ENCODE measurements at places on chromosomes 11 and 22.

DNA sequence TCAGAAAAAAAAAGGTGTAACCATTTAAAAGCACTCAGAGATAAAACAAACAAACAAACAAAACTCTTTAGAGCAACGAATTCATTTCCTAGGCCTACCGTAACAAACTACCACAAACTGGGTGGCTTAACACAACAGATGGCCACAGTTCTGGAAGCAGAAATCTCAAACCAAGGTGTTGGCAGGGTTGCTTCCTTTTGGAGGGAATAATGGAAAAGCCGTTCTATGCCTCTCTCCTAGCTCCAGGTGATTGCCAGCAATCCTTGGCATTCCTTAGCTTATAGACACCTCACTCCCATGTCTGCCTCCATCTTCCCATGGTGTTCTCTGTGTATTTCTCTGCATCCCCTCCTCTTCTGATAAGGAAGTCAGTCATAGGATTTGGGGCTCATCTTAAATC lies 200.4 kb downstream of the RAB38 start:
- no peak for ATAC-seq

GRCh38 chr11:73814812-73815211 lies 27.1 kb downstream of the MRPL48 start:
- ATAC-seq: no peak

DNA sequence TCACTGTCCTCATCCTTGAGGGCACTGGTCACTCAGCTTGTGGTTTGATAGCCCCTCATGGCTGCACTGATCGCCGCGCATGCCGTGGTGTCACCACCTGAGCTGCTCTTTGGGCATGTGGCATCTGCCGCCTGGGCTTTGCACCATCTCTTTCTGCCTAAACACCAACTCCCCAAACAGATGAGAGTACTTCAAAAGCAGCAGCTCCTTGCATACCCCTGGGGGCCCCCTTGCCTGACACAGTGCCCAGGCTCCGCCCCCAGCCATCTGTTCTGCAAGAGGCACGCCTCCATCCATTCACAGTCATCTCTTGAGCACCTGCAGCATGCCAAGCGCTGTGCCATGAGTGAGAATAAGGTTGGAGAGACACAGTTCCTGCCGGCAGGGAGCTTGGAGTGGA lies 104.5 kb upstream of the B3GAT1 start:
- ATAC-seq: peak; percentile 81

- no peak for ATAC-seq
Observed at GRCh38 chr11:3782963-3783362, 14.4 kb downstream of the NUP98 start.

GRCh38 chr22:43008509-43008908 lies 6.4 kb downstream of the PACSIN2 start:
- ATAC-seq: no peak

DNA sequence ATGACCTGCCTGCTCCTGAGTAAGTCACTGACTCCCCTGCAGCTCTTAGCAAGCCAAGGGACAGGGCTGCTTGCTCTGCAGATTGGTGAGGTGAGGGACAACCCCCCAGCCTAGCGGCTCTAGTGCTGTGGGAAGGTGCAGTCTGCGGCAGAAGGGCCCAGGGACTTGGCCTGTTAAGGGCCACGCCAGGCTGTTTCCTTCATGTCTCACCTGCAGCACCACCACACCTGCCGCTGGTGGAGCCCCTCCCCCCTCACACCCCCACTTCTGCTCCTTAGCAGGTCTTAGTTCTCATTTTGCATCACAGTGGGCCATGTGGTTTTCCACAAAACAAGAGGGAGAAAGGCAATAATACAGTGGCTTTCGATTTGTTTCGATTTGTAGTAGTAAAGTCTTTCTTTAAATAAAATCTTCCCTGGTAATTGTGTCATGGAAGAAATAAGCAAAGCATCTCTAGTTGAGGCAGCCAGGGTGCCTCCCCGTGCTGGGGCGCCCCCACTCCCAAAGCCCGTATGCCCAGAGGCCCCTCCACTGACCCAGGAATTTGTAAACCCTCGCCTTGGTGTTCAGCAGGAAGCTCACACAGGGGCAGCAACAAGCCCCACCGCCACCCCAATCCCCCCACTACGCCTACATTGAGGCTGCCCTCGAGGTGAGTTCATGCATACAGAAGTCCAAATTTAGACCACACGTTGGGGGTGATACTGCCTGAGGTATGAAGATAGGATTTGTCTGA lies 86.5 kb upstream of the CLDN5 start:
- ATAC-seq: no peak

DNA sequence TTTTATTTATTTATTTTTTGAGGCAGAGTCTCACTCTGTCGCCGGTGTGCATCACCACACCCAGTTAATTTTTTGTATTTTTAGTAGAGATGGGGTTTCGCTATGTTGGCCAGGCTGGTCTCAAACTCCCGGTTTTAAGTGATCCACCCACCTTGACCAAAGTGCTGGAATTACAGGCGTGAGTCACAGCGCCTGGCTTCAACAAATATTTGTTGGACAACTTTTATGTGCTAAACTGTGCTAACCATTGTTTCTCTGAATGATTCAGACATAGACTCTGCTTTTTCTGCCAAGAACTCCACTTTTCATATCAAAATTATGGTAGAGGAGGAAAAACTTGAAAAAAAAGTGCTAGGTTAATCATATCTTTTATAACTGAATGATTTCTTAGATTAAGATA lies 36.3 kb downstream of the MMP7 start:
- ATAC-seq: no peak

- no peak for ATAC-seq
Observed at GRCh38 chr22:29112121-29112520, 39.3 kb downstream of the KREMEN1 start.

- ATAC-seq: no peak
Observed at GRCh38 chr11:4180441-4181183, 86.0 kb downstream of the RRM1 start.

- ATAC-seq: no peak
Observed at GRCh38 chr11:122162095-122162494, 46.1 kb upstream of the BLID start.

DNA sequence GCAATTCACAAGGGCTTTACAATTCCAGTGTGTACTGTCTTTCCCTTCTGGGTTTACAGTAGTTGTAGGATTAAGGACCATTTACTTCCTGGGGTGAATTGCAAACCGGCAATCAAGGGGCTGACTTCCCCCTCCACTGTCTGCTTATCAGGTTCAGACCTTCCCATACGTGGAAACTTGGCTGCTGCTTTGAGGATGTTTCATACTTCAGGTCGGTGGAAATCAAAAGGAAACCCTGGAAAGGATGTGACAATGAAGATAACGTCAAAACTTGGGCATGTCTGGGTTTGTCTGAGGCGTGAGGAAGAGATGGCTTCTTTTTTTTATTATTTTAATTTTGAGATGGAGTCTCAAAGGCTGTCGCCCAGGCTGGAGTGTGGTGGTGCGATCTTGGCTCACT lies 2.1 kb upstream of the RTCB start:
- no peak for ATAC-seq

GRCh38 chr11:34784318-34784841 lies 131.8 kb downstream of the APIP start:
- no peak for ATAC-seq

DNA sequence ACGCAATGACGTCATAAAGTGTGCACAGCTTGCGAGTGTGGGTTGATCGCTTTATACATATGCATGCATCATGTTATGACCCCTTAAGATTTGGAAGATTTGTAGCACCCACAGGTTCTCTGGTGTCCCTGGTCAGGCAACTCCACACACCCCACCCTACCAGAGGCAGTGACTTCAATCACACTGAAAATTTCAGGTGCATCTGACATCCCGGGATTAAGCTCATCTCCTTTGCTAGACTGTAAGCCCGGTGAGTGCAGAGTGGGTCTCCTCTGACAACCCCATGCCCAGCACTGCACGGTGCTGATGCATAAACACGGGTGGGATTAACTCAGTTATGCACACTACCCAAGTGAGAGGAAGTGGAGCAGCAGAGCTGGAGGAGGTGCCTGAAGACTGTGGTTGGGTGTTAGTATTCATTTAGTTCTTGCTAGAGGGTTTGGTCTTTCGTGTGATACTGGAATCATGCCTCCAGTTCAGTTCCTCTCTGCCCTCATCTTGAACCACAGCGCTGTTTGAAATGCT lies 6.5 kb downstream of the ARSA start:
- ATAC-seq: peak; percentile 41

GRCh38 chr22:27790376-27791158 lies 11.0 kb downstream of the MN1 start:
- peak; percentile 74 for ATAC-seq

DNA sequence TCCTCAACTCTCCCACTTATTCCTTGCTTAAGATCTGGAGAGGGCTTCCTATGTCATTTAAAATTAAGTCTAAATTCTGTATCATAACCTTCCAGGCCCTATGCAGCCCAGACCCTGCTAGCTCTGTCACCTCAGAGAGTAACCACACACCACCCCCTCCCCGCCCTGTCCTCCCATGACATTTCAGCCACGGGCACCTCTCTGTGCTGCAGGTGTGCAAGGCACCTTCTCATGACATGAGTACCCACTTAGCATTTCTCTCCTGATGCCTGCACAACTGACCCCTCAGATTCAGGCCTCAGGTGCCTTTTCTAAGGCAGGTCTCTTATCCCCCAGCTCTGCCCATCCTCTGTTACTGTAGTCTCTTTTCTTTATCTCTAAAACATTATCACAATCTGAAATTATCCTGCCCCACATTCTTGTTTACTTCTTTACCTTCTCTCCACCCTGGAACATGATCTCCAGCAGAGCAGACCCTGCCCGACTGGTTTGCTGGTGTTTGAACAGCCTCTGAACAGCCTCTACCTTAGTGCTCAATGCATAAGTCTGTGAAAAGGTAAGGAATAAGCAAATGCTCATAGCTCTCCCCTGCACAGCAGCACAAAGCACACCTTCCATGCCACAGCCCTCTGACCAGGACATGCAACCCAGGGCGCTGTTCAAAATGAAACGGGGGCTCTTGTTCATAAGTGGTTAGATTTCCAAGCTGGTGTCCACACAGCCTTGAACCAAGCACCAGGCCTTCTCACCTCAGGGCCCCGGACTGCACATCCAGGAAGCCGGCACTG lies 196.1 kb upstream of the B3GAT1 start:
- ATAC-seq: no peak

DNA sequence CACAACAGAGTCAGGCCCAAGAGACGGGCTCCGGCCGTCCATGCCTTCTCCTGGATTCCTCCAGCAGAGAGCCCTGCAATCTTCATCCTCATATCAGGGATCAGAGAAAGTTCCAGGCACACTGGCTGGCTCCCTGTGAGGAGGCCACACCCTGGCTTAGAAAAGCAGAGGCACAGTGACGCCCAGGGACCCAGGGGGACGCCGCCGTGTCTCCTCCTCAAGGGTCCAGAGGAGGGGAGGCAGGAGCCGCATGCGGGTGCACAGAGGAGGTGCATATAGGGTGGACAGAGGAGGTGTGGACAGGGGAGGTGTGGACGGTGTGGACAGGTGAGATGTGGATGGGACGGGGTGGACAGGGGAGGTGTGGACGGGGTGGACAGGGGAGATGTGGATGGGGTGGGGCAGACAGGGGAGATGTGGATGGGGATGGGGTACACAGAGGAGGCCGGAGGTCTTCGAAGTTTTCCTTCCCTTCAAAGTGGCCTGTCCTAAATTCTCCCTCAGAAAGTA lies 1521.9 kb downstream of the BRD1 start:
- ATAC-seq: no peak

- peak; percentile 69 for ATAC-seq
Observed at GRCh38 chr11:73361953-73362776, 14.0 kb upstream of the RELT start.

- ATAC-seq: no peak
Observed at GRCh38 chr22:39363751-39364515, 14.1 kb downstream of the SYNGR1 start.

Data from motor neuron (in vitro differentiated cells).